ENCODE measurements at places on chromosomes 7 and 10.

- DNase-seq: peak; percentile 67
These were observed 22.7 kb downstream of the LUC7L2 start for GRCh38 chr7:139382439-139382838.

GRCh38 chr7:81929386-81929785, 159.5 kb upstream of the HGF start:
- DNase-seq: no peak

- peak; percentile 70 for DNase-seq
These were observed 160.0 kb downstream of the SLIT1 start for GRCh38 chr10:97025613-97026242.

GRCh38 chr10:62442894-62443669, 68.9 kb downstream of the ZNF365 start:
- DNase-seq: no peak

GRCh38 chr7:43698460-43699255, 30.7 kb downstream of the COA1 start:
- no peak for DNase-seq

- DNase-seq: no peak
These were observed 219.1 kb downstream of the GFRA1 start for GRCh38 chr10:116053910-116054309.

DNA sequence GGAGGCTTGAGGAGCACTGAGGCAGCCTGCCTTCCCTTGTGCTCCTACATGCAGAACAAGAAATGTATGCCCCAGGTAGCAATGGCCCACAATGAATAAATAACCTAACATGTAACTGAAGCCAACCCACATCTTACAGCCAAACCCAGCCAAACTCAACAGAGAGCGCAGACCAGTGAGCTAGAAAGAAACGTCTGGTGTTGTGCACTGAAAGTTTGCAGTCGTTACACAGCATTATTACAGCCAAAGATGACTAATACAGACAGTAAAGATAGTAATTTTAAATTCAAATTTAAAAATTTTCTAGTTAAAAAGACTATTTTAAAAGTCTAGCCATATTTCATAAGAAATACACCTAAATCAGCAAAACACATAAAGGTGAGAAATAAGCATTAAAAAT, 11.2 kb downstream of the USP6NL start:
- DNase-seq: no peak

GRCh38 chr7:15007507-15007906, 105.0 kb upstream of the DGKB start:
- DNase-seq: peak; percentile 47

DNA sequence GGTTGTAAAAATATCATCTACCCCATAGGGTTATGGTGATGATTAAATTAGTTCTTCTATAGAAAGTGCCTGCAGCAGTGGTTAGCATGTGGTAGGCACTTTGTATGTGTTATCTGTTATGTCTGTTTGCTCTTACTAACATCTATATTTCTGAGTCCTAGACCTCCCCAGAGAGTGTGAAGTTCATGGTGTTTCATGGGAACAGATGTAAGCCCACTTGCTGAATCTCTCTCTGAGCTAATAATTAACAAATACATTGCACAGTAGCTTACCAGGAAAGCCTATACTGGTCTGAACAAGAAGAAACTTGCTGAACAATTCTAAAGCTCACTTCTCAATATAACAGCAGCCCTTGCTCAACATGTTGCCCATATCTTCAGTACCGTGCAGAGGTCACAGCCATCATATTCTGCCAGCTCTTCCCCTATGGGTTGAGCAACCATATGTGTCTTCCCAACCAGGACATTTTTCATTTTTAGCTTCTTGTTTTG, 100.1 kb downstream of the NPSR1 start:
- no peak for DNase-seq

DNA sequence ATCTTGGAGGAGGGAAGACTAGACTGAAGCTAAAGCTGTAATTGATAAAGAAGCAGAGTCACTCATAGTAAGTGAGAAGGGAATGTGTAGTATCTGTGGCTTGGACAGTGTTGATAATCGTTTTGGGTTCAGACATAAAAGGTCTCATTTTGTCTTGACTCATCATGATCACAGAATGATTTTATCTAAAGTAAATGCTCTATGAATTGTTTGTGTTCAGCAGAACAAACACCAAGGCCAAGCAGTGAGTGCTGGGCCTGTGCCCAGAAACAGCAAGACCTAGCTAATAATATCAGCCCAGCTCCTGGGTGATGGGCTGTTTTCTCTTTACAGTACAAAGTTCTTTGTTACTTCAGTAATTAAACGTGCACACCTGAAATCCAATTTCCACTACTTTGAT, 26.7 kb upstream of the CD36 start:
- DNase-seq: no peak

GRCh38 chr7:9645756-9646155, 1212.3 kb downstream of the NXPH1 start:
- DNase-seq: no peak

- DNase-seq: no peak
These were observed 42.8 kb downstream of the CTTNBP2 start for GRCh38 chr7:117830422-117830954.

DNA sequence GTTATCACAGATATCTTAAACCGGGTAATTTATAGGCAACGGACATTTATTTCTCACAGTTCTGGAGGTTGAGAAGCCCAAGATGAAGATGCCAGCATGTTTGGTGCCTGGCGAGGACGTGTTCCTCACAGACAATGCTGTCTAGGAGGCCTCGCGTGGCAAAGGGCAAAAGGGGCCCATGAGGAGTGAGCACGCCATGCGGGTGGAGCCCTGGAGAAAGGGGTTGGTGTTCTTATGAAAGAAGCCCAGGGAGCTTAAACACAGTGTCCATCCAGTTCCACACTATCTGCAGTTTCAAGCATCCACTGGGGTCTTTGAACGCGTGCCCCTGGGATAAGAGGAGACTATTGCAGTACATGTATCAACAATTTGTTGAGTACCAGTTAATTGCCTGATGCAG, 51.4 kb downstream of the CXCL12 start:
- no peak for DNase-seq

GRCh38 chr10:96136810-96137209, 6.7 kb downstream of the ZNF518A start:
- DNase-seq: no peak

GRCh38 chr7:8423057-8423456, 10.4 kb upstream of the NXPH1 start:
- no peak for DNase-seq

GRCh38 chr7:13801669-13802068, 187.8 kb downstream of the ETV1 start:
- DNase-seq: no peak

- peak; percentile 15 for DNase-seq
These were observed 115.9 kb upstream of the ADAM12 start for GRCh38 chr10:126504063-126504760.

DNA sequence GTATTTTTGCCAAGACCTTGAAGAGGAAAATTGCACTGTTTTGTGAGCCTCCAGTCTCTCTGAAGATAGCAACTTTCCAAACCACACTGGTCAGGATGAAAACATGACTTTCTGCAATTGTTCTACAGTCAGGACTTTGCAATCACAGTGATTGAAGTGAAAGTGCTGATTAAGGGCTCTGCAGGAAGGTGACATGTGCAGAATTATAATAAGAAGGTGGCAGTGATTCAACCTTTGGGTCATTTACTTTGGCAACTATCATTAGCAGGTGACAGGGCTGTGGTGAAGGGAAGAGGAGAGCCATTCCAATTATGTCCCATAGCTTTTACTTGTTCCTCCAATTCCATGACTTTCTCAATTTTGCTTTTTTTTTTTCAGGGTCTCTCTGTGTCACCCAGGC, 350.0 kb upstream of the FZD8 start:
- no peak for DNase-seq

DNA sequence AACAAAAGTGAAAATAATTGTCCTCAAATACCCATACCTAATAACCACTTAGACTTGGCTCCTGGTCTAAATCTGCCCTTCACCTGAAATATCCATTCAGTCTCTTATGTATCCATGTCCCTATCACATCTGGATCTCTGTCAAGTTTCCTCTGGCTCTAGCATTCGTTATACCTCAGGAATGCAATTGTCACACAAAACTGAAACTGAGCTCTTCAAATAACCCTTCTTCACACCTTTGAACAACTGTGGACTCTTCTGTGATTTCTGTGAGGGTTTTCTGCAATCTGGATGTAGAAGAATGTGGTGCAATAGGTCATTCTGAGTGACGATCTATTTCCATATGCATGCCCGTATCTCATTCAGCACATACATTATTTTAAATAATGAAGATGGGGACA, 53.5 kb upstream of the FGL2 start:
- DNase-seq: no peak

GRCh38 chr10:19651549-19651948, 164.7 kb upstream of the PLXDC2 start:
- DNase-seq: no peak

DNA sequence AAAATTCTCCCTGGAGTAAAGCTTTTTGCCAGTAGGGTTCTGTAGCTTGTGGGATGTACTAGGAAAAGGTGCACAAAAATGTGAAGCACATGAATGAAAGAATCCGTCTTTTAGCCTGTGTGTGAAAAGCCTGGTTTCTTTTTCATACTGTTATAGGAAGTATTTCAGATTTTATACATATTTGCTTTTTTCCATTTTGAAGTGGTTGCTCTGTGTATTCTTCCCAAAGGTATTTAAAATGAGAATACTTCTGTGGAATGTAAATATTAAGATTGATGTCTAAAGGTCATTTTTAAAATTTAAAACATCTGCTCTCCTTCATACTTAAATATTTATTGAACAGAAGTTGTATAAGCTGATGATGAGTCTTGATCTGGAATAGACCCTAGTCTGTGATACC, 96.8 kb downstream of the CDK14 start:
- no peak for DNase-seq

- DNase-seq: no peak
These were observed 991 bp upstream of the FAM204A start for GRCh38 chr10:118343115-118343514.

DNA sequence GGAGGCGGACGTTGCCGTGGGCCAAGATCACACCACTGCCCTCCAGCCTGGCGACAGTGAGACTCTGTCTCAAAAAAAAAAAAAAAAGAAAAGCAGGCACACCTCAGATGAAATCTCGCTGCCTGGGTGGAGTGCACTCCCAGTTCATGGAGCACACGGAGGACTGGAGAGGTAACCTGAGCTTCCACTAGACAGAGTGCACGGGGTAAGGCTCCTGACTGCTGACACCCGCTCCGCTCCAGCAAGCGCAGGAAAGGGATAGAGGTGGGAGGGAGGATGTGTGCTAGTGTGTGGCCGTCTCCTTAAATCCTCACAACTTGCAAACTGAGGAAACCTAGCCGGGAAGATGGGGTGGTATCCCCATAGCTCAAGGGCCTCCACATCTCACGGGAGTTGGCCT, 50.8 kb downstream of the FAM53B start:
- no peak for DNase-seq

DNA sequence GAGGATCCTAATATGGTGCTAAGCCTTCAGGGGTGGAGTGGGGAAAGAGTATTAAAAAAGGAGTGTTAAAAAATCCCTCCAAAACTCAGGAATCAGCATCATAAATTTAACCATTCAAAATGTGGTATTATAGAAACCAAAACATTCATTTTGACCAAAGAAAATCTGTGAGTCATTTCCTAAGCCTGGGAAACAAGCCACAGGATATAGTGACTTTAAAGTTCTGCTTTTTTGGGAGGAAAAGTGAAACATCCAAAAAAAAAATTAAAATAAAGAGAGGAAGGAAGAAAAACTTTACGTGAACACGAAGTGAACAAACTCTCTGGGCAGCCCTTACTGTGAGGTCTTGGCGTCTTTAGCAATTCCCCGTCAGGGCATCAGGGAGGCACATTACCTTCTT, 74.0 kb upstream of the GSDME start:
- no peak for DNase-seq

DNA sequence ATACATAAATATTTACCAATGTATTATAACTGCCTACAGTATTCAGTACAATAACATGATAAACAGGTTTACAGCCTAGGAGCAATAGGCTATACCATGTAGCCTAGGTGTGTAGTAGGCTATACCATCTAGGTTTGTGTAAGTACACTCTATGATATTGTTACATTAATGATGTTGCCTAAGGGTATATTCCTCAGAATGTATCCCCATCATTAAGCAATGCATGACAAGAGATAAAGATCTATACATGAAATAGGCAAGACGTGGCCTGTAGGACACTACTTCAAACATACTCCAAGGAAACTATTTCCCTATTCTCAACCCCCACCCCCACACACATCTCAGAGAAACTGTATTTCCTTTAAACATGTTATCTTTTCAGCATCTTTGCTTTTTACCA, 15.3 kb upstream of the ADAM22 start:
- no peak for DNase-seq

DNA sequence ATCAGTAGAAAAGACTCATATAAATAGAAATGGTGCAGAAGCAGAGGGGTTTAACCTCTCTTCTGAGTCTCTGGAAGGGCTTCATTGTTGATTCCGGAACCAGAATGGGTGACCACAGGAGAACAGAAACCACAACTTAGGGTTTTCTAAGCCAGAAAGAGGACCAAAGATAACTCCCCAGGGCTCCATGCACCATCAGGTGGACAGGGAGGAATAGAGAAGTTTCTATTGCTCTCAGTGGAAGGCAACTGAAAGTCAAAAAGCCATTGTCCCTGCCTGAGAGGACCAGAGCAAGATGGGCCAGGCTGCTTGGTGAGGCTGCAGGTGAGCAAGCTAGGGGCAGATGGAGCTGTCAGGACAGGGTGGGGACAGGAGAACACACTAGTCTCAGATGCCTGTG, 14.6 kb upstream of the NPS start:
- no peak for DNase-seq

GRCh38 chr7:30791114-30791513, 19.9 kb downstream of the MINDY4 start:
- no peak for DNase-seq

GRCh38 chr10:73717556-73717955, 19.6 kb upstream of the AGAP5 start:
- DNase-seq: no peak

- DNase-seq: no peak
These were observed 953.3 kb downstream of the XPNPEP1 start for GRCh38 chr10:108970016-108970415.

DNA sequence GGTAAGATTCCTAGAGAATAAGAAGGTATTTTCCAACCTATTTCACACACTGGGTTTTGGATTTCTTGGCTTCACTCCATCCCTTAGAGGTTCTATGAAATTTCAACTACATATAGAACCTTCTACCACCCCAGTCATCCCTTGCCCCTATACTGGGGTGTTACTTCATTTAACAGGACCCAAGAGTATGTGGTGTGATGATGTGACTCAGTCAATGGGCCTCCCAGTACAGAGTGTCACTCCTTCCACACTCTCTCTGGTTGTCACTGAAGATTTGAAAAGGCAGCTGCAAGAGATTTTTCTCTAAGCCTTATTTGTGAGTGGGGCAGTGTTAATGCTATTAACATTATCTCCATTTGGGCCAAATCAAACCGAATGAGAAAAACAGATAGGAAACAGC, 33.5 kb downstream of the FGFBP3 start:
- no peak for DNase-seq

- no peak for DNase-seq
These were observed 599.3 kb upstream of the CELF2 start for GRCh38 chr10:10418387-10418786.

GRCh38 chr7:130145424-130146100, 59.6 kb downstream of the TMEM209 start:
- no peak for DNase-seq

GRCh38 chr7:82044497-82045080, 274.7 kb upstream of the HGF start:
- peak; percentile 48 for DNase-seq

- DNase-seq: no peak
These were observed 80.1 kb downstream of the ANKIB1 start for GRCh38 chr7:92325858-92326257.

GRCh38 chr10:103153302-103154197, 39.5 kb downstream of the NT5C2 start:
- DNase-seq: no peak

- no peak for DNase-seq
These were observed 32.1 kb downstream of the PLAC9 start for GRCh38 chr10:80164596-80164995.

Measured in D341Med (cell line).